ENCODE measurements at places on chromosomes 5 and 9.

DNA sequence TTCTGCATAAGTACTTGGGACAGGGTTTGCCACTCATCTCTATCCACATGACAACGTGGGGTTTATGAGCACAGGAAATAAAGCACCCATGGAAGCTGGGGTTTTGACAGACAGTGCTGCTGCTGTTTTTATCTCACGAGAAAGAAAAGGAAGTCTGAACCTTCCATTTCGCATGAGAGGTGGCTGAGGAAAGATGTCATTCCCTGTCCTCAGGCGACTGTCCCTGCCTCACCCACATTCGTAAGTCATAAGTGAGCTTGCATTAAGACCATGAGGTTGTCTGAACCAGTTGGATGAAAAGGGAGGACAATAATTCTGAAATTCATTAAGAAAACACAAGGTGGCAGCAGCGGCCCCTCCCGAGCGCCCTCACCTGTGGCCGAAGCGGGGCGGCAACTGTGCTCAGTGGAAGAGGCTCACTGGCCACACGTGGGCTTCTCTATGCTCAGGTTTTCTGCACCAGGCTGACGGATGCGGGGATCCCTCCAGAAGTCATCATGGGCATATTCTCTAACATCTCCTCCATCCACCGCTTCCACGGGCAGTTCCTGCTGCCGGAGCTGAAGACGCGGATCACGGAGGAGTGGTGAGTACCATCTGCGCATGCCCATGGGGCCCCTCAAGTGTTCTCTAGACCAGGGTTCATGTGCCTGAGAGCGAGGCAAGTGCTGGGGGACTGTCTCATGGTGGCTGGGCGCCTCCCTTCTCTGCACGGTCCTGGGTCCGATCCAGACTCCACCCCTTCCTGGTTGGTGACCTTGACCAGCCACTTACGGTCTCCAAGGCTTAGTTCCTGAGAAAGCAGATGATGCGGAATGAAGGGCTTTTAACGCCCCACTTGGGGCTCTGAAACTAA lies 54.7 kb upstream of the SUSD3 start:
- peak; percentile 56 for DNase-seq

DNA sequence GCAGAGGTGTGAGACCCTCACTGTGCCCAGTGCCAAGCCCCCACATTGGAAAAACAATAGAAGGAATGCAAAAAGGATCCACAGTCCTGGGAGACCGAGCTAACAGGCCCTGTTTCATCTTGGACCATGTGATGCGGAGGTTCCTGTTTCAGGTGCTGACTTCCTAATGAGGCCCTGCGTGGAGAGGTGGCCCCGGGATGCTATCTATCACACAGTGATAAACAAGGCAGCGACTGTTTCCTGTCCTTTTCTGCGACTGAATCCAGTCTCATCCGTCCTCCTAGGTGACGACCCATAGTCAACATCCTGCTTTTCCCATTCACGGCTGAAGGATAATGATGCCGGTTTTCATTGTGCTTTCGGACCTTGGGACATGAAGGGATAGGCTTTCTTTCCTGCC lies 56.4 kb upstream of the BOD1 start:
- DNase-seq: no peak

DNA sequence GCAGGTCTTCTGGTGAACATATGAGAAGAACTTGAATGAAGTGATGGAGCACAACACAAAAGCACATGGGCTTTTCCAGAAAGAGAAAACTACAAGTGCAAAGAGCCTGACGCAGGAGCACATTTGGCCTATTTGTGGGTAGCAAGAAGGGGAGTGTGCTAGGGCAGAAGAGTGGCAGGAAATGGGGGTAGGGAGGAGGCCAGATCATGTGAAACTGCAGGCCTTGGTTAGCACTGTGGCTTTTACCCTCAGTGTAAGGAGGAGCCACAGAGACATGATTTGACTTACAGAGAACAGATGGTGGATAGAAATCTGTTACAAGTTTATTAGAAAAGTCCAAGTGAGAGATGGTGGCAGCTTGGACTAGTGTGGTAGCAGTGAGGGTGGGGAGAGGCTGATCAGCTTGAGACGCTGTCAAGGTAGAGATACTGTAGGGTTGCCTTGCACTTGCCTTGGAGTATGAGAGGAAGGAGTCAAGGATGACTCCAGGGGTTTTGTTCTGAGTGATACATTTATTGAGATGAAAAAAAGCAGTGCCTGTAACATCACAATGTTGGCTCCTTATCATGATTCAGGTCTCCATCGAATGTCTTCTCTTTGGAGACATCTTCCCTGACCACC lies 126.7 kb downstream of the PPP2R2B start:
- peak; percentile 9 for DNase-seq

GRCh38 chr9:131608493-131609037 lies 63.2 kb downstream of the PRRT1B start:
- no peak for DNase-seq

DNA sequence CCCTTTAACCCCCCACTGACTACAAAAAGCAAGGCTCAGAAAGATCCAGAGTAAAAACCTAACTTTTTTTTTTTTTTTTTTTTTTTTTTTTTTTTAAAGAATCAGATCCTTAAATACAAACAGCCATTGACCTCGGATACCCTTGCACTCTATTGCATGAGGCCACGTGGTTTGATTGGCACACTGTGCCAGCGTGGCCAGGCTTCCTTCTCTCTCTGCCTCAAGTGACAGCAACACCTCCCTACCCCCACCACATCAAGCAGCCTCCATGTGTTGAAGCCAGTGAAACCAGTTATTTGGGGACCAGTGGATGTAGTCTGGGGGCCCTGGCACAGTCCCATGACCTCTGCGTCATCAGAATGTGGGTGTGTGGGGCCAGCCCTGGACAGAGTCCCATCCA lies 71.4 kb downstream of the OTULIN start:
- no peak for DNase-seq

DNA sequence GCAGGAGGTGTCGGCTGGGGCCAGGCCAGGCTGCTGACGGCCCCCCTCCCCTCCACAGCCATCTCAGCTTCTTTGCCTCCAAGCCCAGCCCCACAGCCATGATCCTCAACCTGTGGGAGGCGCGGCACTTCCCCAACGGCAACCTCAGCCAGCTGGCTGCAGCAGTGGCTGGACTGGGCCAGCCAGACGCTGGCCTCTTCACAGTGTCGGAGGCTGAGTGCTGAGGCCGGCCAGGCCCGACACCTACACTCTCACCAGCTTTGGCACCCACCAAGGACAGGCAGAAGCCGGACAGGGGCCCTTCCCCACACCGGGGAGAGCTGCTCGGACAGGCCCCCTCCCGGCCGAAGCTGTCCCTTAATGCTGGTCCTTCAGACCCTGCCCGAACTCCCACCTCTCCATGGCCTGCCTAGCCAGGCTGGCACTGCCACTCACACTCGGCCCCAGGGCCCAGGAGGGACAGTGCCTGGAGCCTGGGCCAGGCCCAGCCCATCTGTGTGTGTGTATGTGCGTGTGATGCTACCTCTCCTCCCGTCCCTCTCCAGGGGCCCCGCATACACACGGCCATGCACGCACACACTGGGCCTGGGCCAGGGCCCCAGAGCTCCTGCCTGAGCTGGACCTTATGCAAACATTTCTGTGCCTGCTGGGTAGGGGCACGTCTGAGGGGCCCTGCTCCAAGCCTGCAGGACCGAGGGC lies 19.3 kb downstream of the HK3 start:
- no peak for DNase-seq

- no peak for DNase-seq
These were observed 184.2 kb downstream of the FSTL4 start for GRCh38 chr5:133428072-133428660.

DNA sequence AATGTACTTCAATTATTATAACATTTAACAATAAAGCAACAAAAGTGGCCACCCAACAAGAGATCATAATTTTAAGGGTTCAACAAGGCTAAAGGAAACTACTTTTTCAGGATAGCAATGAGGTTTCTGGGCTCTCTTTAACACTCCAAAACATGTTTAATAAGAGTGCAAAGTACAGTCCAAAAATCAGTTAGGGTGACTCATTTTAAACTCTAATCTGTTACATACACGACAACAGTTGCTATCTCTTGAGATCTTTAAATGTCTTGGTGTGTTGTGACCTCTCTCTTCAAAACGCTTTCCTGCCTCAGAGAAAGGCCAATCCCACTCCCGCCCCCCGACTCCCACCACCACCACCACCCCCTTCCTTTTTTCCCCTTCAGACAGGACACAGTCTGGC lies 11.5 kb downstream of the NFIB start:
- no peak for DNase-seq

- no peak for DNase-seq
These were observed 83.1 kb upstream of the LMNB1 start for GRCh38 chr5:126693806-126694205.

DNA sequence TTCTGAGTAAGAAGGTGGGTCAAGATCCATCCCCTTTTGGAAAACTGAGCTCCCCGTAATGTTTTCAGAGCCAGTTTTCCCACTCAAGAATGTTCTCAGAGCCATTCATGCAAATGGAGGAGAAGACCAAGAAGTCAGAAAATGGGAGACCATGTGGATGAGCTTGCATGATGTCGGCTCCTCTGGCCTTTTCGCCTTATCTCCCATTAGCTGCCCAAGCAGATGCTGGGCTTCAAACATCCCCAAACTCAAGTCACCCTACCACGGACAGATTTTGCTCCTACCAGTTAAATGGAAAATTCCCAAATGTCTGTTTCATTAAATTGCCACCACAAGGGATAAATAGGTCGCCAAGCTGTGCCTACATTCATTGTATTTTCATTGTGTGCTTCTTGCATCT lies 161.4 kb downstream of the ICE1 start:
- no peak for DNase-seq

Measured in effector CD4-positive, alpha-beta T cell (primary cell).